ENCODE measurements at places on chromosomes 12 and 14.

- DNase-seq, result no peak
Observed at GRCh38 chr14:68886109-68886434, 93.0 kb downstream of the ACTN1 start.

- DNase-seq, result no peak
Observed at GRCh38 chr12:3200032-3200617, 122.9 kb downstream of the TSPAN9 start.

DNA sequence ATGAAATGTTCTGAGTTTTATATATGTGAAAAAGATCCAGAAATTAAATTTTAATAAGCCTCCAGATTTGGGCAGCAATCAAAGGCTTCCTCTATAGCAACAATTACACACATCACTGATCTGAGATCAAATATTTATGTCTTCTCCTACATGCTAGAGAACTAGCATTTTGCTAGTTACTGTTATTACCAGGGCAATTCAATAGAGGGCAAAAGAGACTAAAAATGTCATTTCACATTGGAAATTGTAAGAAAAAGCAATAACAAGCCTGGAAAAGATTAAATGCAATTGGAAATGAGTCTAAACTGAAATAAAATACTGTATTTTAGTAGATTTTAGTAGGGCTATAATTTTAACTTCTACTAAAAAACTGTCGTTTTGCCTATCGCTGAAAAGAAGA is 32.6 kb upstream of the ANO6 start:
- DNase-seq, result no peak

GRCh38 chr12:58189893-58190292 is 248.5 kb downstream of the ATP23 start:
- DNase-seq, result no peak

DNA sequence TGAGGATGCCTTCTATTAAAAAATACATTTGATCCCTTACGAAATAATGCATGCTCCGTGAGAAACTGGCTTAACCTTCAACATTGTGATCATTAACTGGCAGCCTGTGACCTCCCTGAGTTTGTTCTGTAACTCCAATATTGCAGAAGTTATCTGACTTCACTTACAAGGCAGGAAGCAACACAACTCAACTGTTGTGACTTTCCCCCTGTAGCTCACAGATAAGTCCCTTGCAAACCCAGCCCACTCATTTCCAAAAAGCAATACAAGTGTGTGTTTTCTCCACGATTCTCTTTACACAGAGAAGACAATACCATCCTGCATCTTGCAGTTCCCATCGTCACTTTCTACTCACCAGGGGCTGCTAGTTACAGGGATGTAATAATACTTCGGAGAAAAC is 304.7 kb upstream of the TMEM132C start:
- no peak for DNase-seq

DNA sequence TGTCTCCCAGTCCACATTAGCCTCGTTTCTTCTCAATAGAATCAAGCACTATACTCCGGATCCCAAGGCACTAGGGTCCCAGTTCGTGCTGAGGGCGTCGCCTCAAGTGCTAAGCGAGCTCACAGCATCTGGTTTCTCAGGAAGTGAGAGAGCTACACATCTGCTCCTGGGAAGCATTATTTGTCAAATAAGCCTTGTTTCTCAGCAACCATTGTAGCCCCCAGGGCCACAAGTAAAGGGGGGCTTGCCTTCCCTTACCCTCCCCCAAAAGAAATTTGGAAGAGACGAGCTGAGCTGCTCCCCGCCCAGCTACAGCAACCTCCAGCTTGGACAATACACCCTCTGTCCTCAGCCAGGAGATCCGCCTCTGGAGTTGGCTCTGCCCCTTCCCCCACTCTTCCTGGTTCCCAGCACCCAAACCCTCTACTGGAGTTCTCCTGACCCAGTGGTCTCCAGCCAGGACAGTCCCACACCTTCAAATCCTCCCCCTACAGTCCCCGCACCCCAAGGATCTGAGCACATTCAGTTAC is 5.7 kb upstream of the TNS2 start:
- no peak for DNase-seq

- no peak for DNase-seq
Observed at GRCh38 chr12:267581-268482, 5.2 kb upstream of the SLC6A13 start.

DNA sequence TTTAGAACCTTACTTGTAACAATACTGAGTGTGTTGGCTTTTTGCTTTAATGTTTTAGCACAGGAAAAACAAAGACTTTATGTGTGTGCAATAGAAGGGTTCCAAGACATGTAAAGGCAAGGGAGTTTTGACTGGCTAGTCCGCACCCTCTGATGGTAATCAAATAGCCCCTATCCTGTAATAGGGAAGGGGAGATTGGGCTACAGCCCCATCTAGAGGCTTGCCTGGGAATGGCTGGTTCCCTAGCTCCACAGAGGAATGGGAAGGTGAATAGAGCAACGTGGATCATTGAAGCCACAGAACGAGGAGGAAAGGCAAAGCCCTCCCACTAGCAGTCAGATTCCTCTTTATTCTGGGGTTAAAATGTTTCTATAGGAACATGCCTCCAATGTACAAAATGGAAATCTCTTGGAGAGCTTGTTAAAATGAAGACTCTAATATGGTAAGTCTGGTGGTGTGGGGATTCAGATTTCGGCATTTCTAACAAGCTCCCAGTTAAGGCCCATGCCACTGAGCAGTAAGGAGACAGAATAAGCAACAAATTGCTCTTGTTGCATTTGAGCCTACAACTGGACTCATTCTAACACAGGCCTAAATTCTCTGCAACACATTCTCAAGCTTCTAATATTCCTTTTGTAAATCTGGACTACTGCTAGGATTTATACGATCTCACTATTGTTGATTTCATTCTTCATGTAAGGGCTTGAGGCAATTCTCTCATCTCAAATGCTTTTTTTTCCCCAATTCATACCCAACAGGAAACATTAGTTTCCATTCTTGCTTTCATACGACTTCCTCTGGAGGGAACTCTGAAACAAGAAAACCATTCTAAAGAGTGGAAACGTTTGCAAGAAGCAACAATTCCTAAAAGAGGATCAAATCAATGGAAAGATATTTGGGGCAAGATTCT is 57.1 kb downstream of the NIN start:
- peak; percentile 11 for DNase-seq

DNA sequence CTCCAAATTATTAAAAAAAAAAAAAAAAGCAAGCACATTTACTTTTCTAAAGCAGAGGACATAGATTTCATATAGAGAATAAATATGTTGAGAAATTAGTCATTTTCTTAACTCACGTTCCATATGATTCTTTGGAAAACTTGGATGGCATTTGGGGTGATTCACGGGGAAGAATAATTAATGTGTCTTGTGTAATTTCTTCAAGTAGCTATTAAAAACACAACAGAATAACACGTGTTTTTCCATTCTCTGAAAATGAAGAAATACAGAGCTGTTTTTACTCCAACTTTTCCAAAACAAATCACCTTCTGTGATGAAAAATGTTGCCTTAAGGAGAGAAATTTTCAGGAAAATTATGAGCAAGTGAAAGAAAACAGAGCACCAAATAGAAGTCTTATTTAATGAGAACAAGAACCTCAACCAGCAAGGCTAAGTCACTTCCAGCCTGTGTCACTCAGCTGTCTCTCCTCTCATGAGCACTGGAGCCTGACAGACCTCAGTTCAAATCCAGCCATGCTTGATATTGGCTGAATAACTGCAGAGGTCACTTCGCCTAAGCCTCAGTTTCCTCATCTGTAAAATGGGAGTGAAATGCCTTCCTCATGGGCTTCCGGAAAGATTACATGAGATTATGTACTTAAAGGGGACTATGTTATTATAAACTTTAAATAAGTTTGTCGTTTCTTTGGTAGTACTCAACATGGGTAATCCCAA is 42.8 kb upstream of the NUAK1 start:
- no peak for DNase-seq

GRCh38 chr12:54941659-54942058 is 42.9 kb downstream of the TESPA1 start:
- no peak for DNase-seq

- DNase-seq, result no peak
Observed at GRCh38 chr14:101124815-101125214, 221.3 kb upstream of the RTL1 start.

- no peak for DNase-seq
Observed at GRCh38 chr12:131418121-131418520, 292.8 kb upstream of the SFSWAP start.

DNA sequence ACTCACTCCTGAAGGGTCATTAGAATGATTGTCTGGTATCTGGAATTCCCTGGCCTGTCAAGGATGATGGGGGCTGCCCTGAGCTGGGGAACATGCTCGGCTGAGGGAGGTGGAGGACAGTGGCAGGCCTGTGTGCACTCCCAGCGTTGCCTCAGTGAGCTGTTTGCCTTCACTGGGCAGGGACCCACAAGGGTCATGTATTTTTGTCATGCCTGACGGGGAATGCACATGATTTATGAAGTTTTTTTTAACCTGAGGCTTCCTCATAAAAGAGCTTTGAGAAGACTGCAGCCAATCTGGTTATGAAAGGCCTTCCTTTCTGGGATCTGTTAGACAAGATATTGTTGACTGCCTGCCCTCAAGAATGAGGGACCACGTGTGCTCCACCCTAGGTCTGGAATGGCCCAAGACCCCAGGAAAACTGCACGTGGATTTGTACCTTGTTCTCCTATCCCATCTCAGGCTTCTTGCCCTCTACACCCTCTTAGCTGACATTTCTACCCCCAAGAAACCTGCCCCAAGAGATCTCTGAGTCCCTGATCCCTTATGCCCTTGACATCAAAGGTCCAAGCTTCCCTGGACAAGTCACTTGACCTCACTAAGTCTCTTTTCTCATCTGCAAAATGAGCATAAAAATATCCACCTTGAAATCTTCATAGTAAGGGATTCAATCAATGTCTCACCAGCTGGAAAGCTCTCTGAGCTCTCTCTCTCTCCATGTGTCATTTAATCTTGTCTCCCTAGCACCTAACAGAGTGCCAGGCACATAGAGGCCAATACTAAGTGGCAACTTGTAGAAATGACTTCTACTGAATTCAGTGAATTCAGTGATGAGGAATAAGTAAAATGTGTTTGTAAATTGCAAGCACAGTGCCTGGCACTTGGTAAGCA is 24.5 kb upstream of the COL2A1 start:
- no peak for DNase-seq

- DNase-seq, result no peak
Observed at GRCh38 chr12:75705749-75706711, 194.6 kb upstream of the KRR1 start.

- DNase-seq, result no peak
Observed at GRCh38 chr12:94426049-94426448, 33.6 kb downstream of the CEP83 start.

- no peak for DNase-seq
Observed at GRCh38 chr14:76715101-76715500, 46.2 kb upstream of the VASH1 start.

DNA sequence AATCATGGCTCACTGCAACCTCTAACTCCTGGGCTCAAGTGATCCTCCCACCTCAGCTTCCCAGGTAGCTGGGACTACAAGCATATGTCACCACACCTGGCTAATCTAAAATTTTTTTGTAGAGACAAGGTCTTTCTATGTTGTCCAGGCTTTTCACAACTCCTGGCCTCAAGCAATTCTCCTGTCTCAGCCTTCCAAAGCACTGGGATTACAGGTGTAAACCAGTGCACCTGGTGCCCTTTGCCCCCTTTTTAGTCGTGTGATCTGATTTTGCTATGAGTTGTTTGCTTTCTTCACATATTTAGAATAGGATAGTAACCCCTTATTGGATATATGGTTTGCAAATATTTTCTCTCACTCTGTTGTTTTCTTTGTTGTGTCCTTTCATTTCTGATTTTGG is 1.7 kb upstream of the RAD52 start:
- no peak for DNase-seq

DNA sequence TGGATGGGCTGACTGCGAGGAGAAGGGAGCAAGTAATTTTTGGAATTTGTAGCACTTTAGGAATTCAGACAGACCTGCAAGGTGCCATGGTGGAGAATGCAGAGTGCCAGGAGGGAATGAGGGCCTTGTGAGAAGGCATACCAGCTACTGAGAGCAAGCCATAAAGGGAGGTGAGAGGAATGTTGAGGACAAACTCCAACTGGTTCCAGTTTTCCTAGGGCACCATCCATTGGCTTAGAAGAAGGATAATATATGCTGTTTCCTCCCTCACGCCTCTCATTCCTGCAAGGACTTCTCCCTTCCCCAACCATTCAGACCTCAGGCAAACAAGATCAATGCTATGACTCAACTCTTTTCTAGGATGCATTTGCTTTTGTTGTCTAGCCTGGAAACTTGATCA is 11.2 kb upstream of the DAAM1 start:
- no peak for DNase-seq

- DNase-seq, result no peak
Observed at GRCh38 chr12:65565601-65566560, 258.4 kb upstream of the HMGA2 start.

DNA sequence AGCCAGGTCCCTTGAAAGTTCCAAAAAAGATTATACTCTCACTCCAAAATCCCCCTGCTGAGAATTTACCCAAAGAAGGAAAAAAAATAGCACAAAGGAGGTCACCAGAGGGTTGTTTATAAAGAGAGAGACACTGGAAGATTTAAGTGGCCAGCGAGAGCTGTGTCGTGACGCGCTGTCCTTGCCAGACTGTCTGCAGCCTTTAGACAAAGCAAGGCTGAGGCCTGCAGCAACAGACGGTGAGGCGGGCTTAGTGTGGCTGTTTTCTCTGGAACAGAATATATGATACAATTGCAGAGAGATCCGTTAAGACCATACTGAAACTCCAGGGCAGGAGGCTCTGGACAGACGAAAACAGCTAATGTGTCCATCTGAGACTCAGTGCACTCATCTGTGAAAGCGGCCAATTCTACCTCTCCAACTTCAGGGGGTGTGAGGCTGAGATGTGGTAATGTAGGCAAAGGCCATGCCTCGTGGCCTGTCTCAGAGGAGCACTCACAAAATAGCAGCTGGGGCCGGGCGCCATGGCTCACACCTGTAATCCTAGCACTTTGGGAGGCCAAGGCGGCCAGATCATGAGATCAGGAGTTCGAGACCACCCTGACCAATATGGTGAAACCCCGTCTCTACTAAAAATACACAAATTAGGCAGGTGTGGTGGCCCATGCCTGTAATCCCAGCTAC is 36.2 kb downstream of the ANAPC7 start:
- DNase-seq, result no peak

GRCh38 chr14:60561845-60562746 is 53.1 kb downstream of the SIX6 start:
- no peak for DNase-seq

- DNase-seq, result no peak
Observed at GRCh38 chr14:68349900-68350629, 442.8 kb downstream of the ZFP36L1 start.

- DNase-seq, result no peak
Observed at GRCh38 chr12:41224066-41224465, 35.9 kb downstream of the PDZRN4 start.

- DNase-seq, result no peak
Observed at GRCh38 chr12:64518396-64518795, 66.5 kb downstream of the TBK1 start.

DNA sequence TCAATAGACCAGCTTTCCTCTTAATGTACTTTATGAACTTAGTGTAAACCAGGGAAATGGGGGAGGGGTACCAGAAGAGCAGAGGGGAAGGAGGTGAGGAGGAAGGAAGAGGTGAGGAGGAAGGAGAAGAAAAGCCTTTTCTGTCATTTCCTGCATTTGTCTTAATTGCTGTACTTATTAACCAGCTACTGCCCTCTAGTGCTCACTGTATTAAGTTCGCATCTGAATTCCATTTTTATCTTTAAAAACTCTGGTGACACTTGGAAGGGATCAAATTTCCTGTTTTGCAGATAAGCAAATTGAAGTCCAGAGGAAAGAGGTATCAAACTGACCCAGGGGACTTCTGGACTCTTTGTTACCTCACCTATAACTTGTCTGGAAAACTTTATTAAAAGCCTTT is 22.2 kb downstream of the MANSC1 start:
- no peak for DNase-seq

- no peak for DNase-seq
Observed at GRCh38 chr12:5488626-5488955, 56.7 kb downstream of the NTF3 start.

- no peak for DNase-seq
Observed at GRCh38 chr14:37903343-37904191, 304.1 kb upstream of the SSTR1 start.

Measured in stimulated activated CD4-positive, alpha-beta T cell treated with anti-CD3 and anti-CD28 coated beads, Interleukin-1b, Interleukin-23, amount 100 ng/mL, for 24 hours (primary cell).